Stimulated activated CD4-positive, alpha-beta T cell treated with anti-CD3 and anti-CD28 coated beads, Interleukin-15, amount 100 ng/mL, for 1 hour (primary cell): ENCODE measurements at places on chromosomes 7 and 10.
A peak's percentile ranks its signal among the peaks of the same experiment; 100 is the strongest.

- DNase-seq, result peak; percentile 63
These were observed 855 bp upstream of the PALD1 start for GRCh38 chr10:70477661-70478162.

DNA sequence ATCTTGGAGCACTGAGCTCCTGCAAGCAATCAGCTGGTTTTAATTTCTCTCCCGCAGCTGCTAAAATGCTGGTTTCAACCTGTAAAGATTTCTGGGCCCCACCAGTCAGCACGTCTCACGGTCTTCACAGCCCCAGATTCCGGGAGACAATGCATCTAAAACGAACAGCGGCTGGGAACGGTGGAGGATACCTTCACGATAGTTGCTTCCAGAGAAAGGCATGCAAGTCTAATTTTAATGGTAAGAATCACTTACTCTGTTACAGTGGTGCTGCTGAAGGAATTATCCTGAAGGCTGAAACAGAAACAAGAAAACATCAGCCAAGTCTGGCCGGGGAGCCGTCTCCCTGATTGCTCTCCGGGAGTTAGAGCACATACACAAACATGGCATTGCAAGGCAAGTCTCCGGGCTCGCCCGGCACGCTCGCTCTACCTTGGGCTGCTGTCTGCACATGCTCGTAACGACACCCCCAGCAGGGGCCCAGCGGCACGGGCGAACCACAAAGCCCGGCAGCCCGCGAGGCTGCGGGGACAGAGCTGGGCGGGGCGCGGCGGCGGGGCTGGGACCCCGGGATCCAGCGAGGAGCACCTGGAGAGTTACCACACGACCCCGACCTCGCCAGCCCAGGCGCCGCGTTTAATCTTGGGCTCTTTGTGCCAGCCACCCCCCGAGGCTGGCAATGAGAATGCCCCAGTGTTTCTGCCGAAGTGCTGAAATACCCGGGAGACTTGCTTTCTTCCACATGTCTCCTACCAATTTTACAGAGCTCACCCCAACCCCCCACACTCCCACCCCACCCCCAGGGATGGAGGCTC is at the start of gene FAM13C:
FAM13C (minus strand) TSS at position 406 of the 815 bp plus-strand sequence; CDS start at position 317, 89 bp downstream.
- DNase-seq, result no peak

GRCh38 chr10:121800831-121801230 is 127.0 kb downstream of the ATE1 start:
- DNase-seq, result no peak

DNA sequence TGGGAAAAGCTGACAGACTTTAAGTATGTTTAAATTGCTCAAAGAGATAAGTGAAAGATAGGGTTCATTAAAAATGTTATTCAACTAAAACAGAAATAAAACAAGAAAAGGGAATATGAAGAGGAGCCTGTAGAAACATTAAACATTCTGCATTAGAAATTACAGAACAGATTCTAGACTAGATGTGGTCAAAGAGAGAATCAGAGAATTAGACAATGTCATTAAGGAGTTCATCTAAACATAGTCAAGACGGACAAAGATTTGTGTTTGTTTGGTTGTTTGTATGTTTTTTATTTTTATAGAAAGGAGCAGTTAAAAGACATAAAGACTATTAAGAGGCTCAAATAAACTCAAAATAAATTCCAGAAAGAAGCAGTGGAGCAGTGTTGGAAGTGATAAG is 80.0 kb downstream of the NKX6-2 start:
- DNase-seq, result no peak

GRCh38 chr10:5550621-5551530 is 26.1 kb downstream of the CALML3 start:
- DNase-seq, result no peak

GRCh38 chr10:70267161-70267933 is 16.5 kb downstream of the NPFFR1 start:
- DNase-seq, result no peak

- DNase-seq, result no peak
These were observed 65.5 kb downstream of the LRRC17 start for GRCh38 chr7:102978284-102978683.

DNA sequence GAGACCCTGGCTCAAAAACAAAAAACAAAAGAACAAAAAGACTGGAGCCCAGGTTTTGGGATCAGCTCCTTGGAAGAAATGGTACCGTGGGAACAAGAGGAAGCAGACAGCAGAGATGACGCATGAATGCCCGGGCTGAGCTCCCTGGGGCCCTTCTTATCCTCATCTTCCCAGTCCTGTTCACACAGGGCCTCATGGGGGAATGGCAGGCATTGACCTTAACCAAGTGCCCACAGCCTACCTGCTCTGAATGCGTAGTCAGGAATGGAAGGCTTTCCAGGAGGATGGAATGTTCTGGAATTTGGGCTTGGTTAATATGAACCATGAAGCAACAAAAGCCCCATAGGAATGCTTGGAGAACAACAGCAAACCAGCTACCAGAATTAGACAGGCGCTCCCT is 154.7 kb downstream of the PRPF18 start:
- DNase-seq, result no peak

DNA sequence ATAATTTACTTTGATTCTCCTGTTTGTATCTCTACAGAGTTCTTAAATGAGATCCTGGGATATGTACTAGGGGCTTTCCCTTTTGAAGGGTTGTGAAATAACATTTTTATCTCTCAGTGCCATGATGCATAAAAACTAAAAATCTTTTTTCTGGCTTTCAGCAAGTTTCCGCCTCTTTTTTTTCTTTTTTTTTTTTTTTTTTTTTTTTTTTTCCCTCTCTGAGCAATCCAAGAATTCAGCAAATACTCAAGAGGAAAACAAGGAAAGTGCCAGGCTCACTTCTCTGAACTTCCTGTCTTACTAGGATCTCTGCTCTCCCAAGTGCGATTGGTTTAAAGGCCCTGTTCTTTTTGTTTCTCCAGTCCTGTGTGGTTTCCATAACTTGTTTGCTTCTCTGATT is 79.9 kb downstream of the HYCC1 start:
- DNase-seq, result no peak

- no peak for DNase-seq
These were observed 1.6 kb downstream of the CDK14 start for GRCh38 chr7:90597563-90598253.

GRCh38 chr7:152969335-152969734 is 209.8 kb downstream of the ACTR3B start:
- DNase-seq, result no peak

DNA sequence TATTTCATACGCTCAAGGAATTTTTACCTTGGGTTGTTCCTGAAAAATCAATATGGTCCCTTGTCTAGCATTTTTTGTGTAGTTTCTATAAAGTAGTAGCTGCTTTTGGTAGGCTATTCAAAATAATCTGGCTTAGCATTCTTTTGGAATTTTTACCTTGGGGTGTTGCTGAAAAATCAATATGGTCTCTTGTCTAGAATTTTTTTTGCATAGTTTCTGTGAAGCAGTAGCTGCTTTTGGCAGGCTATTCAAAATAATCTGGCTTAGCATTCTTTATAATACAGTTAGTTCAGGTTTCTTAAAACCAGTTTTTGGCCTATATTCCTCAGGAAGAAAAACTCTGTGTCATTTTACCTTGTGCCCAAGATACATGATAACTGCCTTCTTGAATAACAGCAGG is 301.9 kb downstream of the SUGCT start:
- no peak for DNase-seq

- no peak for DNase-seq
These were observed 655.0 kb upstream of the MGMT start for GRCh38 chr10:128812000-128812399.

DNA sequence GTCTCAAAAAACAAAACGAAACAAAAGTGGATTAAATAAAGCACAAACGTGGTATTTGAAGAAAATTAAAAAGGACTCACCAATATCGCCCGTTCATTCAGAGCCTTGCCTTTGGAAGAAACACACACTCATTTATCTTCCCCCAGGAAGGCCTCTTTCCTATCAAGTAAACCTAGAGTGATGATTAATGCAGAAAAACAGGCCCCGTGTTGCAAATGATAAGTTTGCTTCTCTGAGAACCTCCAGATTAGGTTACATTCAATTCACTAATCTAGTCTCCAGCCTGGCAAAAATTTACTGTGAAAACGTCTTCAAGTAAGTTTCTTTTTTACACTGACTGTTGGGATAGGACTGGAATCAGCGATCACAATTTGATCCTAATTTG is 78.0 kb upstream of the C1GALT1 start:
- no peak for DNase-seq

DNA sequence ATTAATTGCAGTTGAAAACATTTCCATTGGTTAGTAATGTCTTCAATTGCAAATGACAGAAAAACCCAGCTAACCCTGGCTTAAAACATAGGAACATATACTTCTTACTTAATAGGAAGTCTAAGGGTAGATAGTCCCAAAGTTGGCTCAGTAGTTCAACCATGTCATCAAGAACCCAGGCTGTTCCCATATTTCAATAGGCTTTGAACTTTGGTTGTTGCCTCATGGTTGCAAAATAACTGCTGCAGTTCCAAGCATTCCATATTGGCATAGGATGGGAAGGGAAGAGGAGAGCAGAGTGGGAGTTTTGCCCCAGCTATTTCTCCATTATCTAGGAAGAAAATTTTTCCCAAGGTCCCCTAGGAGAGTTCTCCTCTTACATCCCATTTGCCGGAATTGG is 81.4 kb upstream of the EEPD1 start:
- no peak for DNase-seq

GRCh38 chr10:65614956-65615565 is 1310.8 kb upstream of the LRRTM3 start:
- DNase-seq, result no peak

GRCh38 chr7:12814828-12815227 is 127.4 kb downstream of the ARL4A start:
- no peak for DNase-seq

DNA sequence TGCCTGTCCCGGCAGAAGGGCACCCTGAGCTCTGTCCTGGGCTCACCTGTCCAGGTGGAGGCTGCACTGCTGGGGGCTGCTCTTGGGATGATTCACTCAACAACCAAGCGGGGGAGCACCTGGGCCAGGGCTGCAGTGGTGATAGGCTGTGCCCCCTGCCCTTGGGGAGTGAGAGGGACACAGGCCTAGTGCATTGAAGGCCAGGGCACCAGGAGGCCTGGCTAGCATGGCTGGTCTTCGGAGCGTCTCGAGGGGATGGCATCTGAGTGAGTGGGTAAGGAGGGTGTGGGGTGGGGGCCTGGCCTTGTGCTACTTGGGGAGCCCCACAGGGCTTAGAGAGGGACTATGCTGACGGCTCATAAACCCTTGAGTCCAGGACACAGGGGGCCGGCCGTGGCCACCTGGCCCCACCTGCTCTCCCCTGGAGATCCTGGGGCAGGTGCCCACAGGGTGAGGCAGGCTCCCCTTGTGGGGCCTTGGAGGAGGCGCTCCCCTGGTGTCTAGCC is 3.1 kb downstream of the PWWP2B start:
- no peak for DNase-seq

DNA sequence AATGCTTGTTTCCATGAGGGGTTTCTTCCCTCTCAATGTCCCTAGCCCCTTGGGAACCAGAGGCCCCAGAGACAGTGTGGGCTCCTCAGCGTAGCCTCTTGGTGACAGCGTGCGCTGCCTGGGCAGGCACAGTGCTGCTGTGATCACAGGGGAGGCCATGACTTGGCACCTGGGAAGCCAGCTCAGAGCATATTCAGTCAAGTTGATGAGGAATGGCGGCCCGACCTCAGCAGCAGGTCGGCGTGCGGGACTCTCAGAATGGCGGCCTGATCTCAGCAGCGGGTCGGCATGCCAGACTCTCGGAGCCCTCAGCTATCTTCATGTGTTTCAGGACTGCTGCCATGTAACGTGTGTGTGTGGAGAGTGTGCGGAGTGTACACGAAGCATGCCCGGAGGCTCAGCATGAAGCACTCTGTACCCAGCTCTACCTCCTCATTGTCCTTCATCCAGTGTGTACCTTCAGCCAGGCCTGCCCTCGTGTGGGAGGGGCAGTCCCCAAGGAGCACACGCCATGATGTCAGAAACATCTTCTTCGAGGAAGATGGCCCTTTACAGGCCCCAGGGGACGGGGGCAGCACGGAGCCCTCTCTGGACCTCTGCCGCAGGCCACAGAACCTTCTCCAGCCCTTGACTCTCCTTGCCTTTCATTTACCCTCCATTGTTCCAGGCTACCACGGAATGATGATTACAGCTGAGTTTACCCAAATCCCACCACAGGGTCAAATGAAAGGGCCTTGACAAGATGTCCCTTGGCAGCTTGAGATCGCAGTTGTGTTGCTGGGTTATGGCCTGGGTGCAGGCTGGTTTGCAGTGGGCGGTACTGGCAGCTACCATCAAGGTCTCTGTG is 130.4 kb downstream of the SMURF1 start:
- DNase-seq, result no peak

GRCh38 chr10:7417103-7417623 is 6.3 kb upstream of the SFMBT2 start:
- DNase-seq, result no peak
